ENCODE measurements at places on chromosomes 13 and 19.

- DNase-seq = no peak
Measured at GRCh38 chr13:86877441-86877840, 793.7 kb upstream of the SLITRK5 start.

DNA sequence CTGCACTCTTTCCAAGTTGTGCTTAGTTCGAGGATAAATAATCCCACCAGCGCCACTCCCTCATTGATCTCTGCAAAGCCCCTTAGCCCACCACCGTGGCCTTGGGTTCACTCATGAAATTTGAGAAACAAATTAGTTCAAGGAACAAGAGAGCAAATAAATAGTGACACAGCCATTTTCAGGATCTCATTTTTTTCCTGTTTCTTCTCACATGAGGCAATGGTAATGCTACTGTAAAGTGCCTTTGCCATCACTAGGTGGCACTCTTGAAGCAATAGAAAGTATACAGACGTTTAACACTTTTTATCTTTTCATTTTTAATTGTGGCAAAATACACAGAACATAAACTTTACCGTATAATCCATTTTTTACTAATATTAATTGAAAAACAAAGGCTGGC lies 76.8 kb upstream of the ZNF835 start:
- DNase-seq = no peak

DNA sequence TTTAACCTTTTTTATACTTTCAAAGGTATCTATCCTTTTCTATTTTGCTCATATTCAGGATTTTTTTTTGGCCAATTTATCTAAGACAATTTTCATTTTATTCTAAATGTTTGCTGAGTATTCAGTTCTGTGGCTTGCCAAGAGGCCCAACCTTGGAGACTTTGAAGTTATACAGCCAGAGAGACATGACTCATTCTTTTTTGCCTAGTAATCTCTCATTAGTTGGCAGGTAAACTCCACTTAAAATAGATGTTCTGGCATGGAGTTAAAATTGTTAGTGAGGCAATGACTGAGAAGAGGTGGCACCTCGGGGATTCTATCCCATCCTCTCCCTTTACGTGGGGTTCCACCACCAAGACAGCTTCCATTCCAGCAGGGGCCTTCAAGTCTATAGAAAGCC lies 213.8 kb downstream of the KCTD12 start:
- peak; percentile 90 for DNase-seq

- DNase-seq = peak; percentile 85
Measured at GRCh38 chr19:9075064-9075949, 11.6 kb upstream of the OR1M1 start.

- DNase-seq = no peak
Measured at GRCh38 chr13:30840515-30840914, 65.6 kb upstream of the MEDAG start.

DNA sequence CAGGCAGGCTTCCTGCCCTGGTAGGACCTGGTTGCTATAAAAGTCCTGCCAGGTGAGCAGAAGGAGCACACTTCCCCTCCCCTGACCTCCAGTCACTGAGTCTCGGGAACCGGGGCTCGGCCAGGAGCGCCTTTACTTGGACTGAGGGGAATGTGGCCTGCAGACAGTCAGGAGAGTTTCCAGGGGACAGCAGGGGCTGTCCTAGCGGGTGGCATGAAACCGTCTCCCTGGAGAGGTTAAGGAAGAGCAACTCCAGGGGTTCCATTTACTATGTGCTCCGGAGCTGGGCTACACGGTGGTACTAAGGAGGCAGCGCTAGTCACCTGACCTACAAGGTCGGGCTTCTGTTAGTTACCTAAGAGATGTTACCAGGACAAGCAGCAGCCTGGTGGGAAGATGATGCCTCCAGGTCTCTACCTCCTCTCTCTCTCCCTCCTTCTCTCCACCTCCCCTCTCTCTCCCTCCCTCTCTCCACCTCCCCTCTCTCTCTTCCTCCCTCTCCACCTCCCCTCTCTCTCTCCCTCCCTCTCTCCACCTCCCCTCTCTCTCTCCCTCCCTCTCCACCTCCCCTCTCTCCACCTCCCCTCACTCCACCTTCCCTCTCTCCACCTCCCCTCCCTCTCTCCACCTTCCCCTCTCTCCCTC lies 4.1 kb upstream of the CNOT3 start:
- DNase-seq = no peak

- DNase-seq = peak; percentile 61
Measured at GRCh38 chr13:78022164-78022877, 103.7 kb upstream of the EDNRB start.

DNA sequence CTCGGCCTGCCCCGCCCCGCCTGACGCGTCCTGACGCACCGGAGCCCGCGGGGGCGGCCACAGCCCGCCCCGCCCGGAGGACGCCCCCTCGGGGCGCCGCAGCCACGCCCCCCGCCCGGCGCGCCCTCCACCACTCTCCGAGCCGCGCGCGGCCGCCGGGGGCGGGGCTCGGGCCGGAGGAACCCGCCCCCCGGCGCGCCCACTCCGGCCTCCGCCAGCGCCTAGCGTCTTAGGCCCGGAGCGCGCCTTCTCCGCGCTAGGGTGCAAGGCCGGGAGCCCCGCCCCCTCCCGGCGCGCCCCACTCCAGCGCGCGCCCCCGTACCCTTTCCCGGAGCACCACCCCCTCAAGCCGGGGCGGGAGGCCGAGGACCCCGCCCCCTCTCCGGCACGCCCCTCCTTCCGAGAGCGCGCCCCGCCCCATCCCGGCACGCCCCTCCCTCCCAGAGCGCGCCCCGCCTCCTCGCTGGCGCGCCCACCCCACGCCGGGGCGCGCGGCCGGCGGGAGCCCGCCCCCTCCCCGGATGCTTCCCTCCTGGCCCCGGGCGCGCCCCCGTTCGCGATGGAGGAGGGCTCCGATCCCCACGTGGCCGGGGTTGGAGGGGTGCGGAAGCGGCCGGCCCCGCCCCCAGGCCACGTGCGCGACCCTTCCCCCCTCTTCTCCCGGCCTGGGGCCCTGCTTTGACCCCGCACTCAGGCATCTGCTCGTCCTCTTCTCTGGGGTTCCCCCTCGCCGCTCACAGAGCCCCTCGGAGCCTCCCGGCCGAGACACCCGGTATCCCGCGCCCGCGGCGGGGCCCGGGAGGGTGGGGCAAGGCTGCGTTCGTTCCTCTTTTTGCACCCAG lies 480 bp upstream of the KLF16 start:
- peak; percentile 91 for DNase-seq

DNA sequence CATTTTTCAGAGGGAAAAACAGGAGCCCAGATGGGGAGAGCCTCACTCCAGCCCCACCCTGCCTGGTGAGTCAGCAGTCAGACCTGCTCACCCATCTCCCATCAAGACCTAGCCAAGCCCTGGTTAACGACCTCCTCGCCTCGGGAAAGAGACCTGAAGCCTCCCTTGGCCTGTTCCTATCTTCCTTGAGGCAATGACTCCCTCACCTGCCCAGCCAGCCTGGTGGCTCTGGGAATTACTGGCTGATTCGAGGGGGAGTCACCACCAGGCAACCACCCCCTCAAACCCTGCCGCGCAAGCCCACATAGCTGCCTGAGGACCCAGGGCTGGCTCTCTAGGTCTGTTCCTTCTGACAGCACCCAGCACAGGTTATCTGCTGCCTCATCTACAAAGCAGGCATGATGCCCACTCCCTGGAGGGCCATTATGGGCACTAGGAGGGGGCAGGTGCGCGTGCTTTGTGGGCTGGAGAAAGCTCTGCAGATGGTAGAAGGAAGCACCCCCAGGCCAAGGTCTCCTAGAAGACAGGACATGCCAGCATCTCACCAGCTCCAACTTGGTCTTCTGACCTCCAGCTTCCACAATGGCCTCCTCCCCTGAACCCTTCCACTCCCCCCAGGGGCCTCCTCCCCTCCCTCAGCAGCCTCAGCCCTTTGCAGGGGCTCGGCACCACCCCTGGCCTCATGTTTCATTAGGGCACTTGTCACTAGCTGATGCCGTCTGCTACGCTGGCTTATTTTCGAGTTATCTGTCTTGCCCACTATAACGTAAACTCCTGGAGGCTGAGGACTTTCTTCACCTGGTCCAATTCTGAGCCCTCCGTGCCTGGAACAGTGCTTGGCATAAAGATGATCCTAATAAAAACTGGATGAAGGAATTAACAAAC lies 10.4 kb downstream of the DEDD2 start:
- DNase-seq = no peak

DNA sequence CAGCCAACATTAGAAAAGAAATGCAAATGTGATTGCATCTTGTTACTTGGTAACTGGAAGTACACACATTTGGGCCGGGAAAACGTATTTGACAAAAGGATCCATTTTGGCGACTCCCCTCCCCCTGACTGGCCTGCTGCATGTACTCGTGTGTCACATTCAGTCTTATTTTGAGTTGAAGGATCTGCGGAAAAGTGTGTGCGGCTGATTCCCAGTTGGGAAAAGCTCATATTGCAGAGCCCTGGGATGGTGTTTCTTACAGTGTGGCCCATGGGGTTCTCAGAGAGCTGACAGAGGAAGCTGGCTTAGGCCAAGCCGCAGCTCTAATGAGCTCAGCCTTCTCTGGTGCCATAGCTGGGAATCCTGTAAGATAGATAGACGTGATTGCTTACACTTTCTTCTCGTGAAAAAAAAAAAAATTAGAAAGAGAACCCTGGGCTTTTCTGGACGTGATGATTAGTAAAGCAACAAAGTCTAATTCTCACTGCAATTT lies 170.3 kb upstream of the ARGLU1 start:
- DNase-seq = no peak

GRCh38 chr19:10998666-10999065 lies 37.8 kb downstream of the SMARCA4 start:
- no peak for DNase-seq

All from fibroblast of the aortic adventitia (primary cell).